Thoracic aorta endothelial cell (primary cell): ENCODE measurements at places on chromosomes 1 and 21. TPM values are rescaled to one million over a fixed set of nuclear protein-coding genes. Genes with fewer than 3 reads are reported as not detected.

C1orf21 gene
- 26.6 and 32.0 TPM in 2 replicates for total RNA-seq

RBP7 gene
- total RNA-seq: 0.29 TPM in 1 of 2 replicates, not detected in the other

SAMD13 gene
- total RNA-seq: 2.8 and 3.2 TPM in 2 replicates

CTBS gene
- 11.2 and 12.1 TPM in 2 replicates for total RNA-seq

TBX19 gene
- total RNA-seq: 0.80 and 1.0 TPM in 2 replicates

ATP1A4 gene
- not detected in 2 replicates for total RNA-seq

SPRR4 gene
- not detected in 2 replicates for total RNA-seq

OR2T1 gene
- total RNA-seq: not detected in 2 replicates

FUCA1 gene
- total RNA-seq: 6.8 and 6.9 TPM in 2 replicates

CELA3B gene
- 0.40 TPM in 1 of 2 replicates, not detected in the other for total RNA-seq

PLA2G2C gene
- total RNA-seq: not detected in 2 replicates

MFN2 gene
- 68.8 and 72.4 TPM in 2 replicates for total RNA-seq

TLR5 gene
- total RNA-seq: 0.27 and 0.72 TPM in 2 replicates

FMN2 gene
- not detected in 2 replicates for total RNA-seq

IL24 gene
- not detected in 2 replicates for total RNA-seq

SZT2 gene
- 31.6 and 38.9 TPM in 2 replicates for total RNA-seq

CD48 gene
- not detected in 2 replicates for total RNA-seq

CDC20 gene
- 95.6 and 147 TPM in 2 replicates for total RNA-seq

MATN1 gene
- under 0.01 and 0.13 TPM in 2 replicates for total RNA-seq

ITLN2 gene
- total RNA-seq: 0.27 TPM in 1 of 2 replicates, not detected in the other

SPRR2F gene
- not detected in 2 replicates for total RNA-seq

GATAD2B gene
- 14.9 and 18.8 TPM in 2 replicates for total RNA-seq

LRRC39 gene
- 0.43 and 0.53 TPM in 2 replicates for total RNA-seq

AMY1A gene
- not detected in 2 replicates for total RNA-seq

CPTP gene
- 15.6 and 21.5 TPM in 2 replicates for total RNA-seq
